ENCODE measurements at places on chromosomes 4 and X.
A peak's percentile ranks its signal among the peaks of the same experiment; 100 is the strongest.

- no peak for DNase-seq
These were observed 52.5 kb downstream of the LNX1 start for GRCh38 chr4:53538756-53539155.

- no peak for DNase-seq
These were observed 47.0 kb upstream of the ARSJ start for GRCh38 chr4:114026447-114026846.

- no peak for DNase-seq
These were observed 211.2 kb downstream of the CPEB2 start for GRCh38 chr4:15213302-15213970.

- DNase-seq = no peak
These were observed 39.4 kb upstream of the DCK start for GRCh38 chr4:70954032-70954431.

DNA sequence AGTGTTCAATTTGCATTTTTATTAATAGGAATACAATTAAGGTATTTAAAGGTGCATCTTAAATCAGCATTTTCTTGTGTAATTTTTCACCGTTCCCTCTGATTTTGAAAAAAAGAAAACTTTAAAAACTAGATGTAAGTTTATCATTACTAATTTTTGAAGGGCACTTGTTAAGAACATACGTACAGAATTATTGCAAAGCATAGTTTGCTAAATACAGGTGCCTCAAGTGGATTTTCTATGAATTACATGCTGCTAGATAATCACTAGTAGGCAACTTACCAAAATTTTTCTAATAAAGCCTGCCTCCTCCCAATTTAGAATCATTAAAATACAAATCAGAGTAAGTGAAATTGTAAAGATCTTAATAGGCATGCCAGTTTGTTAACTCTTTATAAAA is 8.5 kb downstream of the CNKSR2 start:
- no peak for DNase-seq

- DNase-seq = no peak
These were observed 87.9 kb downstream of the PDK3 start for GRCh38 chrX:24553011-24553410.

- no peak for DNase-seq
These were observed 50.8 kb downstream of the DTHD1 start for GRCh38 chr4:36332023-36332781.

DNA sequence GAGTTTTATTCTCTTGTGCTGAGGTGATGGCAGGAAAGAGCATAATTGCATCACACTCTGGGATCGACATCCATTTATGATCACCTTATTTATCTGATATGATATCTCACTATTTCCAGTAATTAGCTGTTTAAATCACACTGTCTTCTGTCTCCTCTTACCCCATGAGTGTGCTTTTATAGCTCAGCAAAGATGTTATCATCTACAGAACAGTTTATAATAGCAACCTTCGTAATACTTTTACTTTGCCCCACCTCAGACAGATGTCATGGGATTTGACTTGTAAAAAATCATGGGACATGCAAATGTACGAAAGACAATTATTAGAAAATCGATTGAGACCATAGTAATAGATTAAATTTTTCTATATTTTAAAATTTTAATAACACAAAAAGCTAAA is 1122.3 kb upstream of the PCDH10 start:
- no peak for DNase-seq

DNA sequence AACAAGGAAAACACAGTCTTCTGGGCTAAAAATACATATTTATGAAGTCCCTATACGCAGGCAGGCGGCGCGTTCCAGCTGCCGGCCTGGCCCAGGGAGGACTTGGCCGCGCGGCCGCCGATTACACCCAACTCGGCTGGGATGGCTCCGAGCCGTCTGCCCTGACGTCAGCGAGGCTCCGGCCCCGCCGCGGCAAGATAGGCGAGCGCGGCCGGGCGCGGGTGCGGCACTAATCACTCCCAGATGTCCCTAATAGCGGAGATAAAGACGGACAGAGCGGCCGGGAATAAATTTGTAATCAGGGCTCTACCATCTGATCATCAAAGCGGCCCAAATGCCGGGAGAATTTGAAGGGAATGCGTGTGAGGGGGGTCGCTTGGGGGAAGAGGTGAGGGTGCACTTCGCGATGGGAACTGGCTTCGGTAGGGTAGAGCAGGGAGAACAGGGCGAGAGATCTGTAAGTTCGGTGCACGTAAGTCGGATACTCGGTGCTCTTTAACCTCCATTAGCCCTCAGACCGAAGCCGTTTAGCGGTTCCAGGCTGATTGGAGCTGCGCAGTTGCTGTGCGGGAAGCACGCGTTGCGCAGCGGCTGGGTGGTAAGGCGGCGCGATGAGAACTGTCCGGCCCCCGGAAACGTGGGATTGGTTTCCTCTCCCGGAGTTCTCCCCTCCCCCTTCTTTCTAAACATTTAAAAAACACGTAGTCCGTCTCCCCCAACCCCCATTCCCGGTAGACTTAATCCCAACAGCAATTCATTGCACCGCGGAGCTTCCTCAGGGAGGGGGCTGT is 7.7 kb downstream of the HAND2 start:
- DNase-seq = no peak

GRCh38 chr4:7202411-7202810 is 10.1 kb downstream of the SORCS2 start:
- no peak for DNase-seq

DNA sequence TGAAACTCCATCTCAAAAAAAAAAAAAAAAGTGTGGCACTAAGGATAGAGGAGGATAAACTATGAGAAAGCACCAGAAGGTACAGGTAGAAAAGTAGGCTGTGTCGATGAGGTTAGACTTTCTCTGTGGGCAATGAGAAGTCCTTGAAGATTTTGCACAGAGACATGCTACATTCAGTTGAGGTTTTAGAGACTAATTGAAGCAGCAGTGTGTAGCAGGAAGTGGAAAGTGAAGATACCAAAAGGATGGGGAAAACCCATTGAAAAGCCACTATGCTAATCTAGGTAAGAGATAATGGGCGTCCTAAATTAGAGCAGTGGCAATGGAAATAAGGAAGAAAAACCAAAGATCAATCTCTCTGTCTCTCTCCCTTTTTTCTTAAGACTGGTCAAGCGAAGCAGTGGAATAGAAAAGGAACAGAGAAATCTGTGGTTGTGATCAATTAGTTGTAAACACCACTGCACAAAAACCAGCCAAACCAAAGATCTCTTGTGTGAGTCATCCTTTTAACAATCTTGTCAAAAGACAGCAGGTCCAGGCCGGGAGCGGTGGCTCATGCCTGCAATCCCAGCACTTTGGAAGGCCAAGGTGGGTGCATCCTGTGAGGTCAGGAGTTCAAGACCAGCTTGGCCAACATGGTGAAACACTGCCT is 3.5 kb downstream of the SPINK2 start:
- DNase-seq = no peak

DNA sequence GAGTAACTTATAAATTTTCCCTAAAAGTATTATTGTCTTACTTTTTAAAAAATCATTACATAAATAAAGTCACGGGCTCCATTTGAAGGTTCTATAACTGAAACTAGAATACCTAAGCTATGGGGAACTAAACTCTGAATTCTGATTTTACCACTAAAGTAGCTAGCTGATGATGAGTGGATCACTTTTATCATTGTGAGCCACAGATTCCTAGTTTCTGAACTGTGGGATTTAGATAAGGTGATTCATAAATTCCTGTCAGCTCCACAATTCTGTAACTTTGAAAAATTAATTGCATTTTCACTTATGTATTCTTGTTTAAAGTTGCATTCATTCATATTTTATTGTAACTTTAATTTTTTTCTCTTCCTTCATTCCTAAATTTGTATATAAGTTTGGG is 540.9 kb downstream of the GBA3 start:
- DNase-seq = no peak

- no peak for DNase-seq
These were observed 42.5 kb downstream of the BEX3 start for GRCh38 chrX:103418811-103419340.

DNA sequence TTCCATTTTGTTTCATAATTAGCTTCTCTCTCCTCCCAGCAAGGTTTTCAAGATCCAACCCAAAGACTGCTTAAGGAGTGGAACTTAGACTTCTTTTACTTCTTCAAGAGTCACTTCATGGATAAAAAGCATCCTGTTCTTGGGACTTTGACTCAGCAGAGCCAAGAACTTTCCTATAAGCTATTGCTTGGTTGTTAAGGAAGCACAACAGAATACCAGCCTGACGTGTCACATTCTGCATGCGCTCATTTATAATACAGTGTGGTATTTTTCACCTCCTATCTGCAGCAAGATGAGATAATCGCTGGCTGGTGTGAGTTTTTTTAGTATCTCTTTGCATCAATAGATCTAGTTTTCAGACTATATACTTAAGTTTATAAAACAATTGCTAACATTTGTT is 152.1 kb downstream of the PALLD start:
- DNase-seq = no peak

- DNase-seq = no peak
These were observed 46.5 kb downstream of the FANCB start for GRCh38 chrX:14826319-14826718.

DNA sequence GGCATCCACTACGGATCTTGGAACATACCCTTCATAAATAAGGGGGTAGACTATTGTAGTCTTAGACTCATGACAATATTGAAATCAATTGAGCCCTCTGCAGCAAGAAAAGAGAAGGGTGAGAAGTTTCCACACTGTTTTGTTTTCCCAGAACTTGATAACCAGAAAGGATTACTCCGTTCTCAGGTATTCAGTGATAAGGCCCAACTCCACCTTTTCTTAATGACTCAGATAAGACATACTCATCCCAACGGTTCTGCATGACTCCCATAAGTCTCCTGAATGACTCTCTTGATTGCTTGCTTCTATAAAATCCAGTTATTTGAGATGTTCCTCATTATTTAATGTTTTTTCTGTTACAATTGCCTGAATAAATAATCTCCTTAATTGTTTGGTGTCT is 111.7 kb downstream of the PABPC4L start:
- DNase-seq = no peak

DNA sequence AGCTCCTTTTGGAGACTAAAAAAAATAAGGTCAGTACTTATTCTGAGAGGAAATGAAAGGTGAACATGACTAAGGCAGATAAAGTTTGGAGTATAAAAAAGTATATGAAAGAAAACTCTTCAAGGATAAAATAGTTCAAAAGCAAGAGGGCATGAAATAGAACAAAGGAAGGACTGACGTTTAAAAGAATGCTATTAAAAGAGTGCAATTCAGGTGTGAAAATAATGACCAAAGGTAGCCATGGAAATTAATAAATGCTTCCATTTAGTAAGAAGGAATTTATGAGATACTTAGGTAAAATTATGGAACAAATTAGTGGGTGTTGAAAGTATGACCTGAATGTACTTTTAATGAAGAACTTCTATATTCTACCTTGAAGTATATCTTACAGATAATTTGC is 128.2 kb upstream of the WDFY3 start:
- no peak for DNase-seq

GRCh38 chr4:62901101-62901500 is 1508.1 kb downstream of the TECRL start:
- no peak for DNase-seq

DNA sequence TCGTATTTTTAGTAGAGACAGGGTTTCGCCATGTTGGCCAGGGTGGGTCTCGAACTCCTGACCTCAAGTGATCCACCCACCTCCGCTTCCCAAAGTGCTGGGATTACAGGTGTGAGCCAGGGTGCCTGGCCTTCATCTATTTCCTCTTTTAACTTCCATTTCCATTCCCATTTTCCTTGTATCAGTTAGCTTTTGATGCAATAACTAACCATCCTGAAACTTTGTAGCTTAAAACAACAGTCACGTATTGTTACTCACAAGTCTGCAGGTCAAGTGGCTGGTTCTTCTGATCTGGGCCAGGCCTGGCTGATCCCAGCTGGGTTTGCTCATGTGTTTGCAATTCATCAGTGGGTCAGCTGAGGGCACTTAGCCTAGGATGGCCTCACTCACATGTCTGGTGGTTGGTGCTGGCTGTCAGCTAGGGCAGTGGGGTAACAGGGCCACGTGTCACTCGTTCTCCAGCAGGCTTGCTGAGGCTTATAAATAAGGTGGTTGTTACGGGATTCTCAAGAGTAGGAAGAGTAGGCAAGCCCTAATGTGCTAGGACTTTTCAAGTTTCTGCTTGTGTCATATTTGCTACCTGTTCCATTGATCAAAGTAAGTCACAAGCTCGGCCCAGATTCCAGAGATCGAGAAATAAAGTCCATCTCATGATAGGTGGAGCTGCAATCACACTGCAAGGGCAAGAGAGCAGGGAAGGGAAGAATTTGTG is 88.2 kb downstream of the SOWAHB start:
- no peak for DNase-seq

DNA sequence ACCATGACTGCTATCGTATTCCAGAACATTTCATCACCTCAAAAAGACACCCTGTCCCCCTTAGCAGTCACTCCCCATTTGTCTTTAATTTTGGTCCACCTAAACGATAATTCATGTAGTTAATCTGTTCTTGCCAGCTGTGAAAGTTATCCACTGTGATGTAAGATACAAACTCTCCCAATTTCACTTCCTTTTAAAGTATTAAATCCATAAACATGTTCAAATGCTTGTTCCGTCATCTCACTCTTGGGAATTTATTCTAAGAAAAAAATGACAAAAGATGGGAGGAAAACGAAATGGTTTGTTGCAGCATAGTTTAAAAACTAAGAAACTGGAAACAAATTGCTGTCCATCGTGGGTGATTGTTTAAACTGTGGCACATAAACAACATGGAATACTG is 53.7 kb upstream of the IRF2 start:
- no peak for DNase-seq

DNA sequence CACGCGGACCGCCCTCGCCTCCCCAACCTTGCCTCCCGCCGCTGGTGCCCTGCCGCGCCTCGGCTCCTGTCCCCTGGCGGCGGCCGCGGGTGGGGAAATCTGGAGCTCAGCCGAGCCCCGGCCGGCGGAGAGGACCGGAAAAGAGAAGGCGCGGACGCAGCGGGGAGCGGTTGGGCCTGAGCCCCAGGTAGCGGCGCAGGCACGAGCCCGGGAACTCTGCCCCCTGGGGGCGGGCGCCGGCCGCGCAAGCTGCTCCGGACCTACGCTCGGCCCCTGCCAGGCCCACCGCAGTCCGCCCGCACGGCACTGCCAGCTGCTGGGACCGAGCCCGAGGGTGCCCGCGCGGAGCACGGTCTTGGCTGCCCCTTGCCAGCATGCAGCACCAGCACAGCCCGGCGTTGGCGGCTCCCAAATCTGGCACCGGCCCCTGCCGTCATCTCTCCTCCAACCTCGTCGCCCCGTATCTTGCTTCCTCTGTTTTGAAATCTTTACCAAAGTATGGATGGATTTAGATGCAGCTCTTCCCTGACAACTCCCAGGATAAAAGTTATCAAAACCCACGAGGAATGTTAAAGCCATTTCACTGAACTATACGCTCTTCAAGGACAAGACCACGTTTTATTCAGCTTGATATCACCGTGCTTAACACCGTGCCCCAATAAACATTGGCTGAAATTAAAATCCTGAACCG is at the start of gene PRSS12:
Gene PRSS12, minus strand, starts transcription at position 161 of the 691 bp plus-strand sequence. CDS start 283 bp downstream, outside the sequence.
- peak; percentile 24 for DNase-seq

- no peak for DNase-seq
These were observed 14.0 kb upstream of the CDKN2AIP start for GRCh38 chr4:183430317-183430993.

- no peak for DNase-seq
These were observed 91.3 kb downstream of the LCORL start for GRCh38 chr4:17930256-17930655.

Measured in stimulated activated CD8-positive, alpha-beta memory T cell treated with anti-CD3 and anti-CD28 coated beads, Interleukin-15, amount 100 ng/mL, for 24 hours (primary cell).